Activated naive CD8-positive, alpha-beta T cell treated with anti-CD3 and anti-CD28 coated beads, Interleukin-2, amount 50 U/mL, for 16 hours (primary cell): ENCODE measurements at places on chromosomes 12 and 14.

DNA sequence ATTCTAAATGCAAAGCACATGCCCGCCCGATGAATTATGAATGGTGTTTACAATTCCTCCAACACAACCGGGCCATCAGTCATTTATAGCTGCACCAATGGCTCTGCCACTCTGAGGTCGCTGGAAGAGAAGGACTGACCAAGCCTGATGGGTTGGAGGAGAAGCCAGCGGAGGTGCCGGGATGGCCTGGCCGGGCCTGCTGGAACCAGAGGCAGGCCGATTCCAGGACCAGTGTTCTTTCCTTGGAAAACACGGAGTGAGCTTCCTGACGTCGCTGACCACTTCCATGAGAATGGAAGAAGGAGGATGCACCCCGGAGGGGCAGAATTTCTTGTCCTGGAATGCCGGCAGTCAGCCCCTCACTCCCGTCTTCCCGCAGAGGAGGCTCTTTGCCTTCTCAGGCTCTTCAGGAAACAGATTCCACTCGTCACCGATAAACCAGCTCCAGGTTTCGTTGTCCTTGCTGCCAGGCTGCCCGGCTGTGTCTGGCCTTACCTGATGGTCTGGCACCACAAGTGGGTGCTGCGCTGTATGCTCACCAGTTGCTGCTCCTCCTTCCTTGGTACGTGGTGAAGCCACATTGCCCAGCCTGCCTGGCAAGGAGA lies 358.5 kb upstream of the SFSWAP start:
- DNase-seq, result no peak

DNA sequence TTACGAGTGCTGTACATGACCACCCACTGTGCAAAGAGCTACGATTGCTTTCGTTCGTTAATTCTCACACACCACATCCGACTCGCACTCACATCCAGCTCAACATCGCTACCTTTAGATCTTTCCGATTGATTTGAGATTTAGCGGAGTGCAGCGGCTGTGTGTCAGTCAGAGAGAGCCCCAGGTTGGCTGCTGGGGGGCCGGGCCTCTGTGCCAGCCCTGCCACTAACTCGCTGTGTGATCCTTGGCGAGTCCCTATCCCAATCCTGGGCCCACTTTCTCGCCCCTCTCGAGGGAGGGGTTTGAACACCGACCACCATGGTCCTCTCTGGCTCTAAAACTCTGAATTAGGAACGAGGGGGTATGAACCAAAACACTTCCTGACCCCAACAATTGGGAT lies 8.6 kb downstream of the DLK1 start:
- DNase-seq, result no peak

DNA sequence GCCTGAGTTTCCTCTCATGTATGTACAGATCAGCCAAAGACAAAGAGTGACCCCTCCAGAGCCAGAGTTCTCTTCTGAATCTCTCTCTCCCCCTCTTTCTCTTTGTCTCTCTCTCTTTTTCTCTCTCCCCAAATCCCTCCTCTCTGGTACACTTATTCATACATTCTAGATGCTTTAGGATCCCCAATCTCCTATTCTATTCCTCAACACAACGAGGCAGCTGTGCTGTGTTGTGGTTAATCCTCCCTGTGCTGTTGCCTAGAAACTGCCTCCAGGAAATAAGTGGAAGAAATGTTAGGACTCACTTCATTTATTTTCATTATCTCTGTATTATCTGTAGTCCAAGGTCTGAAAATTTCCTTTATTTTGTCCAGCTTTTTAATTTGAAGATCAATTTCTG lies 350.5 kb upstream of the OR4E1 start:
- DNase-seq, result no peak

DNA sequence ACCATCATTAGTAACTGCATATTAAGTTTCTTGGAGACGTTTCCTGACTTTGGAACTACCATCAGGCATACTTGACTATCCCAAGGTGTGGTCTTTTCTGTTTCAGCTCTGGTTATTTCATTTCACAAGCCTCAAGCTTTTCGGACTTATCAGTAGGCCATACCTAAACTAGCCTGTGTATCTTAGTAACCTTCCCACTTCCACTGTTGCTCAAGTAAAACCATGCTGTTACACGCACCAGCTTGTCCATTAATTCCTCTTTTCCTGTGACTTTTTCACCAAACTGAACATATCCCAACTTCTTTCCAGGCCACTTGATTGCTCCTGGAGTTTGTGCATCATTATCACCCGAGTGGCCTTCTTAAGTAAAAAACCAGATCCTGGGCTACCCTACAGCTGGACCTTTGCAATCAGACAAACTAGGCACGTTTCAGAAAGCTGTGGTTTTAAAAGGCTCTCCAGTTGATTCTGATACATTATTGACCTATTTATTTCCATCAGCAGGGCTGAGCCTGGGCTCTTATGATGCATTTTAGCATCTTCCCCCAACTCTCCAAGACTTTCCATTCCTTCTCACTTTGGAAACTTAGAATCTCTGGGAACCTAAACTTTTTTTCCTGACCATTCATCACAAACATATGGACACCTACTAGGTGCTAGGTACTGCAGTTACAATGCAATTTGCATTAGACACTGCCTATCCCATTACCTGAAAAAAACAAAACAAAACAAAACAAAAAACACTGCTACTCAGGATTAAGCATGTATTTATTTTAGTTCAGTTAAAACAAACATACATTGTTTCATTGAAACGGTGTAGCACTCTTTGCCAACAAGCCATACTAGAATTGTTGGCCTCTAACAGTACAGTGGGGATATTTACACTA lies 14.9 kb downstream of the SLC38A2 start:
- DNase-seq, result no peak

DNA sequence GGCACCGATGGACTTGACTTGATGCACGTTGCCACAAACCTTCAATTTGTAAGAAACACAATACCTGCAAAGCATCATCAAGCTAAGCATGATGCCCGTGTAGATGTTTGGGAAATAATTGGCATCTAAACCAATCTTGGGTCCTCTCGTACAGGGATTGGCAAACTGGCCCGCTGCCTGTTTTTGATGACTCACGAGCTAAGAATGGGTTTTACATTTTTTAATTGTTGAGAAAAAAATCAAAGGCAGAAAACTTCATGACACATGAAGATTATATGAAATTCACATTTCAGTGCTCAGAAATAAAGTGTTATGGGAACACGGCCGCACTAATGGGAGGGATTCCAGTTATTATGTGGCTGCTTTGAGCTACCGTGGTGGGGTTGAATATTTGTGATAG lies 10.9 kb downstream of the MTA1 start:
- DNase-seq, result no peak

- no peak for DNase-seq
Observed at GRCh38 chr12:91989143-91989542, 156.5 kb downstream of the BTG1 start.

DNA sequence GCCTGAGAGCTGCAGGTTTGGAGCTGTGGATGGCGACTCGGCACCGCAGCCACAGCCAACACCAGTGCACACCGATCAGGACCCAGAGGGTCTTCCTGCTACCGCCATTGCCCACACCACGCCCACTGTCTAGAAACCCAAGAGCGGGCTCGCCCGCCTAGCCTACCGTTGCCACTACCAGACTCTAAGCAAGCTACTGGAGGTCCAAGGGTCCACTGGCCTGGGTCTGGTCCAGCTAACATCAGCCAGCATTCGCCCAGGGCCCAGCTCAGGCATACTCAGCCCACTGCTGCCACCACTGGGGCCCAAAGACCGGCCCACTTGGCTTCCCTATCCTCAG lies 30.5 kb upstream of the MON2 start:
- no peak for DNase-seq

DNA sequence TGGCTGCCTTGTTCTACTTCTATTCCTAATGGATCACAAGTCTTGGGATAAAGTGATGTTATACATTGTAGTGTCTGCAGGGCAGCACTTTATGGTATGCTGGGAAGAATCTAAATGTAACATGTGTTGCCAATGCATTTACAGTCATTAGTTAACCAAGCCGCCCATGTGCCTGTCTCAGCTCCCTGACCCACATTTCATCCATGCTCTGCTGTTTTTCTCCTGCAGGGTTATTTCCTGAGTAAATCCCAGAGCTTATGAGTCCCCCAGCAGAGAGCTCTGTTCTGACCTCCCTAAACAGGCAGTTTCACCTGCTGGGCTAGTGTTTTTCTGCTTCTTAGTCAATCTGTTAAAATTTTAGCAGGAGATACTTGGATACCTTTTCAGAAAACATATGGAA lies 4.4 kb upstream of the TMTC2 start:
- DNase-seq, result no peak

GRCh38 chr14:55025948-55026347 lies 951 bp downstream of the WDHD1 start:
- DNase-seq, result no peak

DNA sequence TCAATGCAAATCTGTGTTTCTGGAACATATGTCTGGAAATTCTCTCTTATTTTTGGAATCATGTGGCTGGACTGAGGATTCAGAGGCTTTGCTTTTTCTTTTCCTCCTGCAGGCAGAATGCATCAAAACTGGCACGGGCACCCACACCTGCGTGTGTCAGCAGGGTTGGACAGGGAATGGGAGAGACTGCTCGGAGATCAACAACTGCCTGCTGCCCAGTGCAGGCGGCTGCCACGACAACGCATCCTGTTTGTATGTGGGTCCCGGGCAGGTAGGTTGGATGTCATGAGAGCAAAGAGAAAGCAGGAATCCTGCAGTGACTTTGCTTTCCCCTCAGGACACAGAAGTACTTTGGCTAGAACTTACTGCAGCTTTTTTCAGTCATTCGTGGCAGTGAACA lies 90.3 kb downstream of the STAB2 start:
- DNase-seq, result no peak

GRCh38 chr12:57943438-57944080 lies 2.2 kb downstream of the ATP23 start:
- no peak for DNase-seq

DNA sequence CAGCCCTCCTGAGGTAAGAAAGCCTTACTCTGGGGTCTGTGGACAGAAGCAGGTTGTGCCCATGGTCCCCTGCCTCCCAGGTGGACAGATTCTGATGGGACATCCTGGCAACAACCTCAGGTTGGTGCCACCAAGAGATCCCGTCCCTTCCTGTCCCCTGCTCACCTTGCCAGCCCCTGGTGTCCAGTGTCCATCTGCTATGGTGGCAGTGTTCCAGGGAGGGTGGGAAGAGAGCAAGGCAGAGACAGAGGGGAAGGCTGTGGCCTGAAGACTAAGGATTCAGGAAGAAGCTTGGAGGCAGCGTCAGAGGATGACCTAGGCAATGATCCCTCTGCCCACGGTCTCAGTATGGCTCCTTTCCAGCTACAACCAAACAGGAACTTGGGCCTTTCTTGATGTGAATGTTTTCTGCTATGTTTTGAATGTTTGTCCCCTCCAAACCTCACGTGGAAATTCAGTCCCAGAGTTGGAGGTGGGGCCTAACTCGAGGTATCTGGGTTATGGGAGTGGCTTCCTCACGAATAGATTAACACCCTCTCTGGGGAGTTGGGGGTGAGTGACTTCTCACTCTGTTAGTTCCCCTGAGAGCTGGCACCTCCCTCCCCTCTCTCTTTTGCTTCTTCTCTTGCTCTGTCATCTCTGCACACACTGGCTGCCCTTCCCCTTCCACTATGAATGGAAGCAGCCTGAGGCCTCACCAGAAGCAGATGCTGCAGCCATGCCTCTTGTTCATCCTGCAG lies 26.9 kb downstream of the IQSEC3 start:
- no peak for DNase-seq

DNA sequence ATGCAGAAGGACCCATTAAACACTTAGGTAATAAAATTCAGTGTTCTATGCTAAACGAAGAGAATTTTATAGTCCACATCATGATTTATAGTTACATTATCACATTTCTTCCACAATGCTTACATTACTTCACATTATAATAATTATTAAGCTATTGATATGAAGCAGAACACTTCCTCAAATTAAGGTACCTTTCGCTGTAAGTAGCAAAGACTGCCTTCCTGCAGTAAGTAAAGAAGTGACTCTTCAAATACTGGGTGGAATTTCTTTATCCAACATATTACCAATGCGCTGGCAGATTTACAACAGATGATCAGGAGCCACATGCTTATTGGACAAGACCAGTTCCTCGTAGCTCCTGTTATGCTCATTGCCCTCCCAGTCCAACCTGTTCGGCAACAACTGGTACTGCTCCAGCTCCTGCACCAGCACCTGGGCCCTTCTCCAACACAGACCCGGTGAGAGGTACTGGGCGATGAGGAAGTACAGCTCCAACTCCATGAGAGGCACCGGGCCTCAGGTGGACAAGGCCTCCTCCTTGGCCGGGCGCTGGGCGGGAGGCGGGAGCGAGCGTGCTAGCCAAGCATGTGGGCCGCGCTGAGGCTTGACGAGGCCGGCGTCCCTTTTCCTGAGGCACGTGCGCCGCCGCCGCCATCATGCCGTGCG lies 210.7 kb upstream of the ATP2B1 start:
- no peak for DNase-seq

DNA sequence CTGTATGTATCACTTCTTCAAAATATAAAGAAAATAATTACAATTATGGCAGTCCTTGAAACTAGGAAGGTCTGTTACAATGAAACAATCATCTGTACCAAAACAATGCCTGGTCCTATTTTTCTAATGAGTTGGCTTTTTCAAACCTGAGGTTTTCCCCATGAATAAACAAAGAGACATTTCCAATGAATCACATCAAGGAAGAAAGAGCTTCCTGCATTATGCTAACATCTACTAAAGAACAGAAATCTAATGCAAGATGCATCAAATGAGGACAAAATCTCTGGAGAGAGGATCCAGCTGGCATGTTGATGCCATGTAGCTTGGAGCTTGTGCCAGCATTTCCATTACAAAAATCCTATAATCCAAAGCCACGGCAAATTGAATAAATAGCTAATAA lies 29.3 kb downstream of the NIN start:
- no peak for DNase-seq

GRCh38 chr14:56821805-56822610 lies 11.7 kb upstream of the OTX2 start:
- no peak for DNase-seq

- no peak for DNase-seq
Observed at GRCh38 chr12:33649992-33650391, 210.4 kb upstream of the SYT10 start.

GRCh38 chr14:33114331-33114730 lies 175.7 kb downstream of the NPAS3 start:
- no peak for DNase-seq

DNA sequence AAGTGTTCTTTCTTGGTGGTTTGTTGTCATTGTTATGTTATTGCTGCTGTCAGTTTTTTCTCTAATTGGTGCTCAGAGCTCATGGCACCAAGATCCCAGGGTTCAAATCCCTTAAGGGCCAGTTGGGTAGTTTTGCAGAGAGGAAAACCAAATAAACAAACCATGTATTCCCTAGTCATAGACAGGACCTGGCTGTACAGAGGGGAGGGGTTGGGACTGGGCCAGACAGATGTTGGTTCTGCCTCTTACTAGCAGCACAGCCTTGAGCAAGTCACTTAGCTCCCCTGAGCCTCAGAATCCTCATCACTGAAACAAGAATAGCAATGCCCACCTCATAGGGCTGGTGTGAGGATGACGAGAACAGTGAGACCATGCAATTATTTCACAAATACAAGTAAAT lies 53.4 kb downstream of the LTBP2 start:
- DNase-seq, result no peak

- no peak for DNase-seq
Observed at GRCh38 chr14:34965912-34966311, 16.9 kb upstream of the SRP54 start.
